ENCODE measurements at places on chromosomes 4 and X. TPM values are rescaled to one million over a fixed set of nuclear protein-coding genes. Genes with fewer than 3 reads are reported as not detected.

DNA sequence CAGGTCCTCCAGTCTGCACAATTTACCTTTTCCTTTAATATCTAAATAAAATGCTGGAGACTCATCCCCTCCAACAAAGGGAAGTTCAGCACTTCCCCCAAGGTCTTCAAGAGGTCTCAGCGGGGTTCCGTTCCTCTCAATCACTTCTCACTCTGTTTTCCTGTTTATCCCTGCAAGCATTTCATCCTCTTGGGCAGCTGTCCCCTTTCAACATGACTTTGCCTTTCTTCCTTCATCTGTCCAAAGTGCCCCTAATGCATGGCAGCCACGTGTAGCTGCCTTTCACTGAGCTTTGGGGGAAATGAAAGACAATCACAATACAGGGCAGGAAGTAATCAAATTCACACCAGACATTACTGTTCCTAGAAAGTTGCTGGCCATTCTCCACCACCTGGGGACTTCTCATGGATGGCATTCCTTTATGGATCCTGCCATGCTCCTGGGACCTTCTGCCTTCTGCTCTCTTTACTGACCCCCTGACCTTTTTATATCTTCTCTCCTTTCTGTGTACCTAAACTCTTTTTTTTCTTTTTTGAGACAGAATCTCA lies 79.7 kb upstream of the USP9X start:
- peaks cover 12% of the 10 kb centered on the region for H3K4me1 ChIP-seq
- H3K27ac ChIP-seq = no peak overlapping the region
- no peak for DNase-seq
- no peaks in the 10 kb centered on the region for H3K27me3 ChIP-seq
- no peak overlapping the region for H3K4me3 ChIP-seq

- no peaks in the 10 kb centered on the region for H3K36me3 ChIP-seq
- no peak for DNase-seq
- H3K4me1 ChIP-seq = no peaks in the 10 kb centered on the region
Observed at GRCh38 chr4:137980641-137981040, 261.5 kb downstream of the SLC7A11 start.

GRCh38 chrX:68647156-68647957 lies at the start of gene STARD8:
Gene STARD8, plus strand, starts transcription at chrX:68647666. Its CDS starts 217 bp downstream, at chrX:68647883.
- no peak within 1 kb of the TSS for H3K4me3 ChIP-seq
- H3K4me1 ChIP-seq = no peaks in the 10 kb centered on the region
- H3K27ac ChIP-seq = no peak within 1 kb of the TSS
- H3K27me3 ChIP-seq = peaks cover 2% of the 10 kb centered on the region

The AFF2 gene
- total RNA-seq = 1.3 TPM

GRCh38 chr4:8817813-8818062 lies 53.9 kb downstream of the HMX1 start:
- no peak for DNase-seq
- H3K27me3 ChIP-seq = peaks cover 4% of the 10 kb centered on the region
- no peaks in the 10 kb centered on the region for H3K36me3 ChIP-seq
- H3K27ac ChIP-seq = no peak overlapping the region
- no peaks in the 10 kb centered on the region for H3K4me1 ChIP-seq
- no peak overlapping the region for H3K4me3 ChIP-seq

The C4orf51 gene
- total RNA-seq = not detected

GRCh38 chrX:2767631-2768455 lies 16.0 kb downstream of the XG start:
- peaks cover 4% of the 10 kb centered on the region for H3K4me1 ChIP-seq
- DNase-seq = no peak
- no peak overlapping the region for H3K4me3 ChIP-seq
- H3K27me3 ChIP-seq = peaks cover 2% of the 10 kb centered on the region

The NLGN4X gene
- total RNA-seq = not detected

GRCh38 chrX:39440799-39441284 lies 639.6 kb downstream of the MID1IP1 start:
- H3K4me1 ChIP-seq = peaks cover 41% of the 10 kb centered on the region
- peaks cover 2% of the 10 kb centered on the region for H3K36me3 ChIP-seq
- DNase-seq = peak; percentile 46
- H3K27me3 ChIP-seq = no peaks in the 10 kb centered on the region

- H3K4me3 ChIP-seq = no peak overlapping the region
- H3K36me3 ChIP-seq = no peaks in the 10 kb centered on the region
- no peak for DNase-seq
- no peaks in the 10 kb centered on the region for H3K4me1 ChIP-seq
- H3K27me3 ChIP-seq = no peaks in the 10 kb centered on the region
- no peak overlapping the region for H3K27ac ChIP-seq
Observed at GRCh38 chr4:85966373-85966772, 393.5 kb downstream of the MAPK10 start.

DNA sequence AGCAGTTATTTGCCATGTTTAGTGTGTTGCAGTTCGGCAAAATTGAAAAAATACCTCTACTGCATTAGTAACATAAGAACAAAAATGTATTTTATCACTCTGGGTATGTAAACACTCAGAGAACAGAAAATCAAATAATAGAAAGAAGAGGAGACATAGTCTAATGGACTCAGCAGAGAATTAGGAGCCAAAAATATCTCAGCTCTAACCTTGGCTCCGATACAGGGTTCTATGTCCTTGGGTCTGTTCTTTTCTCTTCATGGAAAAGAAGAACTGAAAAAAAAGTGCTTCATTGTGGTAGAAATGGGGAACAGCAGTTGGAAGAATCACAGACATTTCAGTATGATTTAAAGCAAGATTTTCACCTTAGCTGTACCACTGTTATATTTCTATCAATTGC lies 240.5 kb upstream of the CXXC4 start:
- H3K27me3 ChIP-seq = peaks cover 2% of the 10 kb centered on the region
- H3K4me1 ChIP-seq = no peaks in the 10 kb centered on the region
- H3K4me3 ChIP-seq = no peak overlapping the region
- DNase-seq = no peak
- no peaks in the 10 kb centered on the region for H3K36me3 ChIP-seq
- no peak overlapping the region for H3K27ac ChIP-seq

- H3K27ac ChIP-seq = peak overlapping the region; percentile 86
- peak overlapping the region; percentile 37 for H3K4me3 ChIP-seq
- DNase-seq = peak; percentile 43
- H3K36me3 ChIP-seq = peaks cover 10% of the 10 kb centered on the region
Observed at GRCh38 chr4:101156619-101157310, 190.6 kb downstream of the PPP3CA start.

DNA sequence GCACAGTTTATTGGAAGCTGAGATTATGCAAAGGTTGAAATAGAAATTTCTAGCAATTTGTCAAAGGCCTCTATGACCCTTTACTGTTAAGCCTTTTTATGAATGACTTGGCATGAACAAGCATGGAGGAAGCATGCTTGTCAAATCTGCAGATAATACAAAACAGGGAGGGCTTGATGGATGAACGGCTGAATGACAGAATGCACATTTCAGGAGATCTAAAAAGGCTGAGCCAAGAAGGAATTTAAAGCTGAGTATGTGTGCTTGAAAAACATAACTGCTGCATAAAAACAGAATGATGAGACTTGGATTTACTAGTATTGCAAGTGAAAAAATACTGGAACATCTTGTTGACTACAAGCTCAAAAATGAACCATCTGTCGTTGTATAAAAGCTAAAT lies 29.0 kb upstream of the UBE2K start:
- H3K27me3 ChIP-seq = no peaks in the 10 kb centered on the region
- no peaks in the 10 kb centered on the region for H3K36me3 ChIP-seq
- no peak overlapping the region for H3K27ac ChIP-seq
- H3K4me3 ChIP-seq = no peak overlapping the region

The GPR173 gene
- total RNA-seq = 0.70 TPM

The GPC3 gene
- 0.58 TPM for total RNA-seq

DNA sequence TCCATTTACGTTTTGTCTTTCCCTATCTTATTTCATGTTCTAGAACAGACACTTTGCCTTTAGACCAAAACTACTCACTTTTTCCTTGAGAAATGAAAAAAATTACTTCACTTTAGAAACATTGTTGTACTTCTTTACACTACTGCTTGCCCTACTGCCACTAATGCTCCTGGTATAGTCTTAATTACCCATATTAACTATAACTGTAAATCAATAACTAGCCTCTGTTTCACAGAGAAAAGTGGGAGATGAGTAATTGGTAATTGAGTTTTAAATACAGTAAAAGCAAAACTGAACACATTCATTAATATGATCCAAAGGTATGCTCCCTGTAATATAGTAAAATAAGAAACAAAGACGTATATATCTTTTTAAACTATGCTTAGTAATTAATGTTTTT lies 111.1 kb upstream of the JADE1 start:
- no peak overlapping the region for H3K27ac ChIP-seq
- no peak overlapping the region for H3K4me3 ChIP-seq
- no peaks in the 10 kb centered on the region for H3K36me3 ChIP-seq
- no peaks in the 10 kb centered on the region for H3K4me1 ChIP-seq
- H3K27me3 ChIP-seq = no peaks in the 10 kb centered on the region
- no peak for DNase-seq

GRCh38 chr4:168900080-168900479 lies 110.0 kb downstream of the CBR4 start:
- H3K4me3 ChIP-seq = no peak overlapping the region
- no peaks in the 10 kb centered on the region for H3K36me3 ChIP-seq
- no peaks in the 10 kb centered on the region for H3K4me1 ChIP-seq

The NKX3-2 gene
- not detected for total RNA-seq

DNA sequence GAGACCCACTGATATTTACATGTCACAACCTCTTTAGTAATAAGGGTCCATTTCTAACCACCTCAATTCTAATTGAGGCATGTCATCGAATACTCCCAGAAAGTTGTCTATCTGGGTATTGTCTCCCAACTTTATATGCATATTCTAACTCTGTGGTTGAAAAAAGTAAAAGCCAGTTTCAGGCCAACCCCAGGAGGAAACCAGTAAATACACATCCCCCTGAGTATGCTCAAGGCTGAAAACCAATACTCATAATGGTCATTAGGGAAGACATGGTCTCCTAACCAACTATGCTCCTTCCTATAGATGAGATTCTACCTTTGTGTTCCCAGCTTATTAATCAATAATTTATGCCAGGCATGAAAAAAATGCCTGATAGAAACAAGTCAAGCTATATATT lies 96.6 kb downstream of the SH3KBP1 start:
- H3K4me1 ChIP-seq = peaks cover 74% of the 10 kb centered on the region
- peaks cover 41% of the 10 kb centered on the region for H3K36me3 ChIP-seq
- peak overlapping the region; percentile 29 for H3K4me3 ChIP-seq
- no peak for DNase-seq
- no peaks in the 10 kb centered on the region for H3K27me3 ChIP-seq

The INTU gene
- total RNA-seq = 0.29 TPM

GRCh38 chr4:110480031-110480549 lies 4.1 kb downstream of the ENPEP start:
- no peak overlapping the region for H3K27ac ChIP-seq
- H3K4me1 ChIP-seq = peaks cover 6% of the 10 kb centered on the region
- DNase-seq = no peak
- H3K4me3 ChIP-seq = no peak overlapping the region
- no peaks in the 10 kb centered on the region for H3K36me3 ChIP-seq

- no peak for DNase-seq
- no peaks in the 10 kb centered on the region for H3K36me3 ChIP-seq
- H3K27me3 ChIP-seq = no peaks in the 10 kb centered on the region
- H3K4me3 ChIP-seq = no peak overlapping the region
- H3K4me1 ChIP-seq = no peaks in the 10 kb centered on the region
Observed at GRCh38 chr4:181566490-181566889, 676.7 kb upstream of the TENM3 start.

DNA sequence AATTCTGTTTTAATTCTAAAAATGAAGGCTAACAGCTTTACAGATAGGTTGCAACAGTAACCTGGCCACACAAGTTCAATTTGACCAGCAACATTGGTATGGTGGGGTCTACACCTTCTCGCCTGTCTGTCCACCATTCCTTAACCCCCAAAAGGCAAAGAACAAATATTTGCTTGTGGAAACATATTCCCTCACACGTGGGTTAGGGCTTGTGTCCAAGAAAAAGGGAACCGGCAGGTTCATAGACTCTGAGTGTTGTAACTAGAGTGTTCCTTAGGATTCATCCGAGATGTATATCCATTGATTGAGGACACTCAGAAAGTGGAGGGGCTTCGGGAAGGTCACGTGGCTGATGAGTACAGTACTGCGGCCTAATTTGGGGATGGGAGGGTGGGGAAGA lies 54.1 kb downstream of the C4orf51 start:
- no peaks in the 10 kb centered on the region for H3K36me3 ChIP-seq
- no peak for DNase-seq
- peaks cover 12% of the 10 kb centered on the region for H3K27me3 ChIP-seq

DNA sequence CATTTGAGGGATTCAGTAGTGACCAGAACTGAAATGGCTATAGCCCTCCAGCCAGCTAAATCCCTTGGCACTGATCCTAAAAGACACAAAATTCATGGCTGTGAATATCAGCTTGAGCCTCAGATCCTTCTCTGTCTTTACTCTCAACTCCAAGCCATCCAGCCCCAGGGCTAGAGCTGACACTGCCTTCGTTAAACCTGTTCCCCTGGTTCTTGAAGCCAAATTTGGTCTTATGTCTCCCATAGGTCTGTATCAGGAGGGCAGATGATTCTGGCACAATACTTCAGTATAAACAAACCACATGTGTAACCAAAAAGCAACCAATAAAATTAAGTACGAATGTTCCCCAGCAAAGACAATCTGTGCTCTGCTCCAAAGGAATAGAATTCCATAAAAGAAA lies 78.0 kb downstream of the ANOS1 start:
- no peaks in the 10 kb centered on the region for H3K27me3 ChIP-seq
- no peaks in the 10 kb centered on the region for H3K36me3 ChIP-seq
- no peak for DNase-seq
- no peak overlapping the region for H3K27ac ChIP-seq
- no peaks in the 10 kb centered on the region for H3K4me1 ChIP-seq
- H3K4me3 ChIP-seq = no peak overlapping the region

DNA sequence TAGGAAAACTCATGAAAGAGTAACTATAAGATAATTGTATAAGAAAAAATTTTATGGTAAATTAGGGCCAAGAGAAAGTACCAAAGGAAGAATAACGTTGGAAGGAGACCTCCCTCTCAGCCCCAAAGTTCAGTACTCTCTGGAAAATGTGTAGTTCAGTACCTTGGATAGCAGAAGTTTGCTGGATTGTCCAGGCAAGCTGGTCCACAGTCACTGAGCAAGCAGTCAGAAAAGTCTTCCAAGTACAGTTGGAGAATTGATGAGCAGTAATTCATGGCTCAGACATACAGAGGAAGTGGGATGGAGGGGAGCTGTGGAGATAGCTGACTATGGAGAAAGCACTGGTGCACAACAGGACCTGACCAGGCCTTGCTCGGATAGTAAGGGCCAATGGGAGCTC lies 598.2 kb upstream of the NDST4 start:
- no peak overlapping the region for H3K27ac ChIP-seq
- H3K4me1 ChIP-seq = no peaks in the 10 kb centered on the region
- H3K4me3 ChIP-seq = no peak overlapping the region
- H3K36me3 ChIP-seq = no peaks in the 10 kb centered on the region
- DNase-seq = no peak

GRCh38 chrX:9871701-9872268 lies 85.6 kb downstream of the SHROOM2 start:
- H3K27ac ChIP-seq = no peak overlapping the region
- peaks cover 5% of the 10 kb centered on the region for H3K4me1 ChIP-seq
- peaks cover 21% of the 10 kb centered on the region for H3K27me3 ChIP-seq

The PLK4 gene
- 42.0 TPM for total RNA-seq

DNA sequence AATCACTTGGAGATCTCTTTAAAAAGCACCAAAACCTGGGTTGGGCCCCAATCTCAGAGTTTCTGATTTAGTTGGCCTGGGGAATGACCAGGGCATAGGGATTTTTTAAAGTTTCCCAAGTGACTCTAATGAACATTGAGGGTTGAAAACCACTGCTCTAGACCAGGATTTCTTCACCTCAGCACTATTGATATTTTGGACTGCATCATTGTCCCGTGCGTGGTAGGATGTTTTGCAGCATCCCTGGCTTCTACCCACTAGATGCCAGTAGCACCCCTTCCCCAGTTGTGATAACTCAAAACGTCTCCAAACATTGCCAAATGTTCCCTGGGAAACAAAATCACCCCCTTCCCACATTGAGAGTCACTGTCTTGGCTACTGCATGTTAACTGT lies 61.8 kb downstream of the ATXN3L start:
- no peaks in the 10 kb centered on the region for H3K36me3 ChIP-seq
- H3K27me3 ChIP-seq = no peaks in the 10 kb centered on the region
- no peak overlapping the region for H3K4me3 ChIP-seq
